ENCODE measurements at places on chromosomes 3 and 15.

DNA sequence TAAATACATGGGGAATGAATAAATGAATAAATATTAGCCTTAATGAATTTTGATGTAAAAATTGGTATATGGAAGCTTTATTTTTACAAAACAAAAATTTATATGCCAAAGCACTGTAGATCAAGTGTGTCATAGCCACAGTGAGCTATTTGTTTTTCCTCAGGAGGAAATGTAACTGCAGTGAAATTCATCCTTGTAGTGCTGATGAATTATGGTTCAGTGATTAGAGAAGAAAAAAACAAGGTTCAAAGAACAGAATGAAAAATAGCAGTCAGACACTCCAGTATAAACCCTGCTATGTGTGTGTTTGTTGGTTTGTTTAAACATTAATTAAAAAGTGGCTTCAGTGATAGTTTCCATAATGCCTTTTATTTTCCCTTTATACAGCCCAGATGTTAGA, 228.0 kb upstream of the GPR149 start:
- no peak for DNase-seq

GRCh38 chr3:132256989-132257388, 60.2 kb upstream of the ACP3 start:
- DNase-seq = peak; percentile 43

DNA sequence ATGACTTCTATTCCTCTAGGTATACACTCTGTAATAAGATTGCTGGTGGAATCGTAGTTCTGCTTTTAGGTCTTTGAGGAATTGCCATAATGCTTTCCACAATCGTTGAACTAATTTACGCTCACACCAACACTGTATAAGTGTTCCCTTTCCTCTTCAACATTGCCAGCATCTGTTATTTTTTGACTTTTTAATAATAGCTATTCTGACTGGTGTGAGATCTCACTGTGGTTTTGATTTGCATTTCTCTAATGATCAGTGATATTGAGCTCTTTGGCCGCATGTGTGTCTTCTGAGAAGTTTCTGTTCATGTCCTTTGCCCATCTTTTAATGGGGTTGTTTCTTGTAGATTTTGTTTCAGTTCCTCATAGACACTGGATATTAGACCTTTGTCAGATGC, 12.8 kb downstream of the NXPE3 start:
- no peak for DNase-seq

- no peak for DNase-seq
These were observed 777 bp downstream of the RNU5B-1 start for GRCh38 chr15:65305150-65305758.

- no peak for DNase-seq
These were observed 41.6 kb downstream of the WNT5A start for GRCh38 chr3:55445551-55445950.

DNA sequence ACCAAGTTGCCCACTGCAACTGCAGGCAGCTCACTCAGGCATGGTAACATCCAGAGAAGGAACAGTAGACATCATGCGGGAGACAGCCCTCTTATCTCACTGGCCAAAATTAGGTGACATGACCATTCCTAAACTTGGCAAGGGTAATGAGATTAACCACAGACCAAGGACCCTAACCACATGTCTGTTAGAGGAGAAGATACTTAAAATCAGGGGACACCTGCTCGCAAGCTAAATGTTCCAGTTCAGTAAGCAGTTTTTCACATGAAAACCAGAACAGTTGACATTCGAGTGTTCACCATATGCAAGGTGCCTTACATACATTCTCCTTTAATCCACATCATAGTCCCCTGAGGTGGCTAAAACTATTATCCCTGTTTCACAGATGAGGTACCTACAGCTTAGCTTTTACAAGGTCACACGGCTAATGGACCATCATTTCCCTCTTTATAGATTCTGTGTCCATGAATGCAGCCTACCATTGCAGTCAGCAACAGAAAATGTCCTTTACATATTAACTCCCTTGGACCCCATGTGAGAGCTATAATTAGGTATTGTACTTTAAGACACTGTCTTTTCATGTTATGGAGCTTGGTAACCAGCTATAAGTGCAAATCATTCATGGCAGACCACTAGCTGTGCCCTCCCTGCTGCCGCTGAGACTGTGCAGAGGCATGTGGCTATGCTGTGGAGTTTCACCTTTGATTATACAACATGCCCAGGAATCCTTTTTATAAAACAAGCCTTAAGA, 154.1 kb downstream of the LIPC start:
- no peak for DNase-seq

DNA sequence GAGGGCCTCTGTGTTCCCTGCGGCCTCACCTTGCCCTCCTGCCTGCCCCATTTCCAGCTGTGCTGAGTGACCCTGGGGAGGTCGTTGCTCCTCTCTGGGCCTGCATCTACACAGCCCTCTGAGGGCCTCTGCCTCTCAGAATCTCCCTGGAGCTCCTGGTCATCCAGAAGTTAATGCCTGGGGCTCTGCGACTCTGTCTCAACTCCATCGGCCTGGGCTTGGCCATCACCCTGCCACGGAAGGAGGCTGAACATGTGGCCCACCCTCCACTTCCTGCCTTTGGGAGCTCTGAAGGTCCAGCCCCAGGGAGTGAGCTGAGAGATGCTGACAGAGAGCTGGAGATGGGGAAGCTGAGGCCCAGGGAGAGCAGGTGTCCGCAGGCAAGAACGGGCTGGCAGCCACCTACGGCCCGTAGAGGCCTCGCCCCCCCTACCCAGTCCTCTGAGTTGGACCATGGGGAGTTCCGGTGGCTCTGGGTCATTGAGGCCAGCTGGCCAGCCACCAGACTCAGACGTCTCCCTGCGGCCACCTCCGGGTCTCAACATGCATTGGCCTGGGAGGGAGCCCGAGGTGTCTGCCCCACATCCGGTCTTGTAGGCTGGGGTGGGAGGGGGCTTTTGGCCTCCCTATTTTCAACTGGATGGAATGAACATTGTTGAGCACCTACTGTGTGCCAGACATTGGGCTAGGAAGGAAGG, 34.2 kb downstream of the GRIP2 start:
- no peak for DNase-seq

GRCh38 chr15:75718328-75718727, 5.7 kb upstream of the CSPG4 start:
- DNase-seq = no peak

DNA sequence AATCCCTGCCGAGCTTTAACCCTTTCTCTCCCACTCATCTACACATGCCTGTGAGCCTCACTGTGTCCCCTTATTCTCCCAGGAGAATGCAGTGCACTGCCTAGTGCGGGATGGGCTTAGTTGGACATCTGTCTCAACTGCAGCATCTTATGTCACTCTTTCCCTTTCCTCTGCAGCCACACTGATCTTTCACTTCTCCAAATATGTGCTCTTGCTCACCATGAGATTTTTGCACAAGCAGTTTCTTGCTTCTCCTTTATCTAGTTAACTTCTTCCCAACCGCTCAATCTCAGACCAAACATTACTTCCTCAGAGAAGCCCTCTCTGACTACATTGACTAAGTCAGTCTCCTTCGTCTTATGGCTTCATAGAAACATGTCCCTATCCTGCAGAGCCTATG, 292.3 kb downstream of the KBTBD8 start:
- no peak for DNase-seq

- no peak for DNase-seq
These were observed 220.6 kb upstream of the SGO1 start for GRCh38 chr3:20406611-20407011.

DNA sequence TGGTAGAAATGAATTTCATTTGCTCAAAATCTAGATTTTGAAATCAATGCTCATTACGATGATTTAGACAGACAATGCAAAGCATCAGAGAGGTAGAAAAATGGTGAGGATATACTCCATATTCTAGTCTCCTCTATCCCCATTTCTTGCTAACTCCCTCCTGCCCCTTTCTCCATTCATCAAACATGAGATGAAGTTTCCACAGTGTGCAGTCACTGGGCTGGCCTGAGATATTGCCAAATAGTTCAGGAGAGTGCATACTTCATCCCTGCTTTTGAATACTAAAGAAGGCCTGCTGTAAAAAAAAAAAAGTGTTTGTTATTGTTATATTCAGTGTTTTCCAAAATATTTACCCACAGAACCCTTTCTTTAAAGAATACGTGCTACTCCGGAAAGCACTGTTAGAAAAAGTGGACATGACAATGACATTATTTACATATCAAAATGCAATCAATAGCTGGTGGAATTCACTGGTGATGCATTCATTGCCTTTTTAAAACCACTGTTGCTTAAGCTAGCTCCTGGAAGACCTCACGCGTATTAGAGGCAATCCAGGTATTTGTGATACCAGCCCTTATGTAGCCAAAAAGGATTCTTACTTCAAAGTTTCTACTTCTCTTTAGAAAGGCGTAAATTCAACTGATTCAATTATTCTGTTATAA, 247.6 kb upstream of the SOX2 start:
- no peak for DNase-seq

DNA sequence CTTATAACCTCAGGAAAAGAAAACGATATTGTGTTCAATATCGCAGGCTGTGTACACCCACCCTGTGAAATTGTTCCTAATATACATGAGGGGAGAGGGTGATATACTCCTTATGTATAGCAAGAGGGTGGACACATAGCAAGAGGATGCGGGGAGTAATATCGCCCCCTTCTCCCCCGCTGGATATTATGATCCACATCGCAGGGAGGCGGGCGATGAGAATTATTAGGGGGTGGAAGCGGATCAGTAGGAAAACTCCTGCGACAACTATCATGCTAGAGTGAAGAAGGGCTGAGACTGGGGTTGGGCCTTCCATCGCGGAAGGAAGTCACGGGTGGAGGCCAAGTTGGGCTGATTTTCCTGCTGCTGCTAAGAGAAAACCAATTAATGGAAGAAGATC, 24.9 kb upstream of the BMF start:
- DNase-seq = no peak

DNA sequence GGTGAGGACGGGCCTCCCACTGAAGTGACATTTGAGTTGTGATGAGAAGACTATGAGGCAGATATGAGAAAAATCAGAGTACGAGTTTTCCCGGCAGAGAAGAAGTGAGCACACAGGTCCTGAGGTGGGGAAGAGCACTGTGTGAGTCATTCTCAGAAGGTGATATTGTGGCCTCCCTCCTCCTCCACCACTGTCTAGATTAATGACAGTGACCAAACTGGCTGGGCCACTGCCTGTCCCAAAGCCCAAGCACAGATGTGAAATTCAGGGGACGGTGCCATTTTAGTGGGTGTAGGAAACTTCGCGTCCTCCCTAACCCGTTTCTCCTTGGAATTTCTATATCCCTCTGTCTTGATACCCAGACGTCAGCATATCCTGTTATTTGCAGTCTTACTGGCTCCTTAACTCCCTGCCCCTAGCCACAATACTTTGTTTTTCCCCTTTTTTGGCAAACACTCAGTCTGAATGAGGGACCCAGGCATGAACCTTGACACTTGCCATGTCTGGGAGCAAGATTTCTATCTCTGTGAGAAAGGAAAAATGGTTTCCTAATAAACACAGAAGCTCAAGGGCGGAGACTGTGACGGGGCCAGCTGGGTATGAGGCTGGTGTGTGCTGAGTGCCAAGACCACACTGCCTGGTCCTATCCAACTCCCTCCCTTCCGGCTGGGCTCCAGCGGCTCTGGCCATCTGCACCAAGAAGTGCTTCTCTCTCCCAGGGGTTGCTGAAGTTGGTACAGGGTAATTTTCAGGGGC, 15.2 kb downstream of the PRICKLE2 start:
- no peak for DNase-seq

DNA sequence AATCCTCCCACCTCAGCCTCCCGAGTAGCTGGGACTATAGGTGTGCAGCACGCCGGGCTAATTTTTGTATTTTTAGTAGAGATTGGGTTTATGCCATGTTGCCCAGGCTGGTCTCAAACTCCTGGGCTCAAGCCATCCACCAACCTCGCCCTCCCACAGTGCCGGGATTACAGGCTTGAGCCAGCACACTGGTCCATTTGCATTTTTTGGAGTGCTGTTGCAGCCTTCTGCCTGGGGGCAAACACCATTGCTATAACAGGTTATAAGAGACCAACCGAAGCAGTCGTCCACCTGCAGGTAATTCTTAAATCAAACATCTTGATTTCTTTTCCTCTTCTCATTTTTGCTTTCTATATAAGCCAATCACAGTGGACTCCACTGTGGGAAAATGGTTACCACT, 27.7 kb downstream of the ACKR4 start:
- DNase-seq = no peak

DNA sequence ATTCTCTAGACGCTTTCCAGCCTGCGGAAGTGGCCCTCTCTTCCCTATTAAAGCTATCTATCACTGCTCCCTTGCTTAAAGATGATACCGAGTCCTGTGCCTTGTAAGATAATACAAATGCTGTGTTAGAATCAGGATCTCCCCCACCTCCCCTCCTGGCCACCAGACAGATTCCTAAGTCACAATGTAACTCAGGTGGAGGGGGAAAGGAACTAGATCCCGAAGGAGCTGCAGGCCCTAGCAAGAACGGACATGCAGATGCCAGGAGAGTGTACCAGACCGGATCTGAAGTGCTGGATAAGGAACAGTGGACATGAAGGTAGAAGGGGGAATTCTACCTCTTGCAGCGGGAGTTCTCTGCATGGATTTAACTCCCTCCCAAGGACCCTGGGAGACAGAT, 230.7 kb upstream of the LYSMD4 start:
- DNase-seq = no peak

DNA sequence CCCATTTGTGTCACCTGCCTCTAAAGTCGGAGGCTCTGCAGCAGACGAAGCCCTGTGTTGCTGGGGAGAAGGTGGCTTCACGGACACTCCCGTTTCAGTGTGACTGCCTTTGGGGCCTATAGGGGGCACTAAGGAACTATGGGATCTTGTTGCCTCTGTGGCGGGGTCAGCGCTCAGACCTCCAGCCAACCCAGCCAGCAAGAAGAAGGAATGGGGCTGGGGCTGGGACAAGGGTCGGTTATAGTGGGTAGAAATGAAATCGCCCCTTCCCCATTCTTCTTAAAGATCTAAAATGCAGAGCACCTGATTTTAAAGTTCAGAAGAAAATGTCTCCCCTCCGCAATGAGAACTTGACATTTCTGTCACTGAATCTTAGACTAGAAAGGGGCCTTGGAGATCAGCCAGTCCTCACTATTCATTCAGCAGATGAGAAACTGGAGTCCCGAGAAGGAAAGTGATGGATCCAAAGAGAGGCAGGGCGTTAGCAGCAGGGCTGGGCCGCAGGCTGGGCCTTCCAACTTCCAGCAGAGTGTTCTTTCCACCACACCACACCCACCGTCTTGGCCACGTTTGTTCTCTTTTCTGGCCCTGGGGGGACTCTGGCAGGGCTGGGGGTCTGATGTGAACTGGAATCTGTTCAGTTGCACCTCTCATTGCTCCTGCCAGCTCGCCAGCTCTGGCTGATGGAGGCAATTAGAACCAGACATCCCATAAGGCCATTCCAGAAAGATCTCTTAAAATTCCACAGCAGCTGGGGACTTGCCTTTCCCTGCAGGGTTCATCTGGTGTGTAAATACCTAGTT, 195.4 kb downstream of the OPA1 start:
- no peak for DNase-seq

- peak; percentile 14 for DNase-seq
These were observed 20.0 kb downstream of the ATRIP start for GRCh38 chr3:48466386-48467109.
